CD4-positive, alpha-beta T cell treated with Interleukin-17A for 1 hour (primary cell): ENCODE measurements at places on chromosomes 1 and 21.
A peak's percentile ranks its signal among the peaks of the same experiment; 100 is the strongest.

- no peak for DNase-seq
Observed at GRCh38 chr1:50851034-50851433, 109.0 kb downstream of the FAF1 start.

- DNase-seq = no peak
Observed at GRCh38 chr1:15188678-15189077, 35.1 kb downstream of the TMEM51 start.

DNA sequence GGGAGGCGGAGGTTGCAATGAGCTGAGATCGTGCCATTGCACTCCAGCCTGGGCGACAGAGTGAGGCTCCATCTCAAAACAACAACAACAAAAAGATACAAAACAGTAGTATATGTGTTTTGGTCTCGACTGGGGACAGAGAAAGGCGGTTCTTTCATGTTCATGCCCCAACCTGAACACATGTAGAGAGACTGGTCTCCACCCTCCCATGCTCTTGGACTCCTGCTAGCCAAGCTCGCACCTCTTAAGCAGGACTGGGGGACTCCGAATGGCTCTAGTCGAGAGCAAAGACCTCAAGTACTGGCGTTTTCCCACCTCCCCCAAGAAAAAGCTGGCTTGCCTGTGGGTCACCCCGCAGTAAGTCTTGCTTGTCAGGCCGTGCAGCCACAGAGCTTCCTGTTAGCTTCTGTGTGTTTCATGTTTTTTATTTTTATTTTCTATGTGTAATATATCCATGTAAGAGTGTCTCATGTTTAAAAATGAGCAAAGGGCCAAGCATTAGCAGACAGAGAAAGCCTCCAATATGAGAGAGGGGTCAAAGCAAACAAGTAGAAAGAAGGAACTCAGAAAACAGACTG, 91.6 kb downstream of the SCCPDH start:
- DNase-seq = no peak

- no peak for DNase-seq
Observed at GRCh38 chr1:96424877-96425276, 296.7 kb upstream of the PTBP2 start.

GRCh38 chr21:14866859-14867765, 197.7 kb downstream of the NRIP1 start:
- no peak for DNase-seq

- DNase-seq = no peak
Observed at GRCh38 chr1:237672748-237673147, 218.0 kb downstream of the ZP4 start.

GRCh38 chr1:15337656-15338402, 71.9 kb upstream of the EFHD2 start:
- DNase-seq = no peak

- DNase-seq = no peak
Observed at GRCh38 chr1:18653916-18654315, 23.3 kb downstream of the PAX7 start.

DNA sequence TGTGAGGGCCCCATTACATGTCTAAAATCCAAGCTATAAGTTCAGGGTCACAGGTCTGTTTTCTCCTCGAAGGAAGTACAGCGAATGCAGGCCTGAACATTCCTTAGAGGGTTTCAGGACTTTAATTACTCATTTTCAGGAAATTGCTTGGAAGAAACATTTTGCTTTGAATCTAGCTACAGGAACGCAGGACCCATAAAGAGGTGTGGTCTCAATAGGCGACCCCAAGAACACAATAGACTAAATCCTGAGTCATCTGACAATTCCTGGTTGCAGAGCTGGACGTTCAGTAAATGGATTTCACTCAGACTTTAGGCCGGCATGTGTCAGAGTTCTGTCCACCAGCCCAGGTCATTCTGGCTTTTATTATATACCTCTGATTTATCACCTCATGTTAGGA, 1.0 kb upstream of the ERG start:
- DNase-seq = no peak

GRCh38 chr1:222251847-222252246, 296.1 kb downstream of the HHIPL2 start:
- no peak for DNase-seq

- no peak for DNase-seq
Observed at GRCh38 chr21:41241341-41241740, 73.4 kb downstream of the BACE2 start.

DNA sequence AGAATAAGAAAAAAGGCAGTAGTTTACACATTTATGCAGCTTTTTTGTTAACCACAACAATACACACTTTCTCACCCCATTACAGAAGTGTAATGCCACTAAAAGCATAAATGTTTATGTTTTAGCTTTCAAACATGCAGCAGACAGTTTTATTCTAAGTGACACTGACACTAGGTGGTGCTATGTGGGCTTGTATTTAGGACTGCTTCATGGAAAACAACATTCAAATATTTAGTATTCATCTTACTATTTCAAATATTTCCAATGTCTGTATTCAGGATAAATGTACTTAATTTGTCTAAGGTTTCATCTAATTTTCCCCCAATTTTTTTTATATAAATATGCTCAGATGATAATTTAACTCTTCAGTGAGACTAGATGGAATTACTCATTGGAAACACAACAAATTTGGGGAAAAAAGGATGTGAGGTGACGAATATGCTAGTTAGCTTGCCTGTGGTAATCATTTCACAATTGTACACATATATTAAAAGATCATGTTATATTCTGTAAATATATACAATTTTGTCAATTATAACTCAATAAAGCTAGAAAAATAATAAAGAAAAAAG, 71.4 kb downstream of the USP1 start:
- peak; percentile 36 for DNase-seq

- DNase-seq = no peak
Observed at GRCh38 chr1:81493102-81493869, 307.4 kb upstream of the ADGRL2 start.

- no peak for DNase-seq
Observed at GRCh38 chr1:89952605-89953130, 42.2 kb upstream of the ZNF326 start.

- peak; percentile 23 for DNase-seq
Observed at GRCh38 chr1:94721240-94721639, 98.9 kb upstream of the SLC44A3 start.

DNA sequence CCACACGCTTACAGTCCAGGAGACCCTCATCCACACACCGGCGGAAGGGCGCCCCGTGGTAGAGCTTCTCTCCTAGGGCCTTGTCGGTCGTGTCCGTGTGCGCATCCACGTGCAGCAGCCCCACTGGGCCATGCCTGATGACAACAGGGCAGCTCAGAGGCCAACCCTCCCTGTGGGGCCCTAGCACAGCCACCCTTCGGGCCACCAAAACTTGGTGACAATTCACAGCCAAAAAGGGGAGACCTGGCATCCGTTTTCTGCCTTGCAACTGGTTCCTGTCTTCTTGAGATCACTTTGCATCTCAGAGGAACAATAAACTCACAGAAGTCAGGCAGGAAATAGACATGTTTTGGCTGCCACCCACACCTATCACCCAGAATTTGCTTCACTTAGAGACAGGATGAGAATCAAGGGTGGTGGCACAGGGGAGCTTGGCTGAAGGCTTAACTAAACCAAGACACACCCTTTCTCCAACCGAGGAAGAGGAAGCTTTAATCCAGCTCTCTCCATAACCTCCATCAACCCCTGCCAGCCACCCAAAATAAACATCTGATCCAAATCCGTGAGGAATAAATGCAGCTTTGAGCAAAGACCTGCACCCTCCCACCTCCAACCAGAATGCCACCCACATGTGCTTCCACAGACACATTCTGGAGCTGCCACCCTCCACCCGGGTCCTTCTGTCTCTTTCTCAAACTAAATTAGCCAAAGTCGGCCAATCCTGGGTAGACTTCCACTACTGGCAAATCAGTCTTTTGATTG, 5.7 kb downstream of the AGMAT start:
- DNase-seq = peak; percentile 55
